ENCODE measurements at places on chromosomes 5 and 9. TPM values are rescaled to one million over a fixed set of nuclear protein-coding genes. Genes with fewer than 3 reads are reported as not detected.

PRUNE2 gene
- total RNA-seq, result 25.2 TPM

ADGRV1 gene
- 249 TPM for total RNA-seq

AFAP1L1 gene
- total RNA-seq, result 6.1 TPM

RAD50 gene
- total RNA-seq, result 29.8 TPM

ADAMTS2 gene
- 7.0 TPM for total RNA-seq
